ENCODE measurements at places on chromosomes 4 and X. TPM values are rescaled to one million over a fixed set of nuclear protein-coding genes. Genes with fewer than 3 reads are reported as not detected.

The TLR8 gene
- 24.6 TPM for total RNA-seq

The FAM47A gene
- total RNA-seq: not detected

The RBM41 gene
- total RNA-seq: 17.2 TPM

The PGAM4 gene
- total RNA-seq: not detected

The TEX11 gene
- not detected for total RNA-seq

The GYPB gene
- total RNA-seq: not detected

The HSFX3 gene
- total RNA-seq: not detected

The SGMS2 gene
- 106 TPM for total RNA-seq

The CACNA1F gene
- total RNA-seq: 0.73 TPM

DNA sequence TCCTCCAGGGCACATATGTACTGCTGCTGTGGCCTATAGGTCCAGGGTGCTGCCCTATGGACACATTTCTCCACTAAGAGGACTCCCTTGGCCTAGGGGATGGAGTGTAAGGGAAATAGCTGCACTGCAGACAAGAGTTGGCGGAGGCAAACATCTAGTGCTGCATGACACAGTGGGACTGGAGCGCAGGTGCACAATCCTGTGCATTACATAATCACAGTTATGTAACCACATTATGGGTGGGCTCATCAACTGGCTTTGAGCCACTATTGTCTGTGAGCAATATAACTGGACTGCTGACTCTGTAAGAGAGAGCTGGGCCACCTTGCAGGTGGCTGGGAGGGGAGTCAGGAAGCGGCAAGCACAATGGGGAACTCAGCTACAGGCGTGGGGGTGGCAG is 3.2 kb upstream of the TIGD2 start:
- no peak for DNase-seq

- DNase-seq: no peak
Measured at GRCh38 chrX:5458300-5458842, 770.3 kb downstream of the NLGN4X start.

DNA sequence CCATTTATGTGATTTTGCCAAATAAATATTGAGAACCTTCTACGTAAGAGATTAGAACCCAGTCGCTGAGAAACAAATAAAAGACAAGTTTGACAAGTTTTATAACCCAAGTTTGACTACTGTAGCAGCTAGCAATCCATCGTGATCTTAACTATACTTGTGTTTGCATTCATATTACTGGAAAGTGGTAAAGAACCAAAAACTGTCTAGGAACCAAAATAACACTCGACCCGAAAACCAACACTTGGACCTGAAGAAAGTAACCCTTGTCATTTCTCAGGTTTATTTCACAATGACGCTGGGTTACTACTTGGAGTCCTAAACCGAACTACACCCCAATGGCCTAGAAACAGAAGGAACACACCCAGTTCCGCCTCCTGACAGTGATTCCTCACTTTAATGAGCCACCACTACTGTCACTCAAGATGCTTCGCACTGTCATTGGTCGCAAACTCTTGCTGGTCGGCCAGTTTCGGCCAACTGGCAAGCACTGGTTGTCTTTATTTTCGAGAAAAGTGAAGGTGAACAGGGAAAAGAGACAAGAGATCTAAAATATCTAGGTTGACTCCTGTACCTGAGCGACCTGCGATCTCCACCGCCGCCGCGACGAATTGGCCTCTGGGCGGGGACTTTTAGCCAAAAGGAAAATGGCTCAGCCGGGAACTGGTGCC is 496 bp downstream of the FBXO8 start:
- peak; percentile 87 for DNase-seq

DNA sequence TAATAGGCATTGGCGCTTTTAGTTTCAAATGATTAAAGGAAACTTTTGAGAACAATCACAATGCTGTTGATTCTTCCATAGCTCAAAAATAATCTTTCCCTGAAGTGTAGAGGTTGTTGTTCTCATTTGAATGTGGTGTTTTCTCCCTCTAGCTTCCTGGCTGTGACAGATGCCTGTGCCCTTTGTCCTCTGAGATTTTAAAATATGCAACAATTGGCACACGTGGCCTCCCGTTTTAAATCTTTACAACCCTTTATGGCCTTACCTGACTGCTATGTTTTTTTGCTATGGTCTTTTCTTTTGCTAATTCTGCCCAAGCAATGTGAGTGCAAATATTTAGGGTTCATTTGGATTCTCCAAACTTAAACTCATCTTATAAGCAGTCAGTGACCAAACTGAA is 22.9 kb upstream of the CASK start:
- no peak for DNase-seq

DNA sequence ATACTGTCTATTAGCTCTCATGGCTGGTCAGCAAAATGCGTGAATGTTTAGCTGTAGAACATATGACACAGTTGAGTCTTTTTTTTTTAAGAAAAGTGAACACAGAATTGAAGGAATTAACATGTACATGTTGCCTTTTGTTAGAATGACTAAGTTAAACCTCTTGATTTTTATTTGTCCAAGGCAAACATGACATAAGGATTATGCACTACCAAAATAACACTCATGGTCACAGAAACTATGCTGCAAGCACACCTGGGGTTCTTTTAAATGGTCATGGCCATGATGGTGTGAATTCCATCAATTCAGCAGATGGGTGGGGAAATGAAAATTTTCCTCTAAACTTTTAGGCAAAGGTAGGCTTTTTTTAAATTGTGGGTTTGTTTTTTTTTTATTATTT is 80.1 kb upstream of the CXCL13 start:
- no peak for DNase-seq

DNA sequence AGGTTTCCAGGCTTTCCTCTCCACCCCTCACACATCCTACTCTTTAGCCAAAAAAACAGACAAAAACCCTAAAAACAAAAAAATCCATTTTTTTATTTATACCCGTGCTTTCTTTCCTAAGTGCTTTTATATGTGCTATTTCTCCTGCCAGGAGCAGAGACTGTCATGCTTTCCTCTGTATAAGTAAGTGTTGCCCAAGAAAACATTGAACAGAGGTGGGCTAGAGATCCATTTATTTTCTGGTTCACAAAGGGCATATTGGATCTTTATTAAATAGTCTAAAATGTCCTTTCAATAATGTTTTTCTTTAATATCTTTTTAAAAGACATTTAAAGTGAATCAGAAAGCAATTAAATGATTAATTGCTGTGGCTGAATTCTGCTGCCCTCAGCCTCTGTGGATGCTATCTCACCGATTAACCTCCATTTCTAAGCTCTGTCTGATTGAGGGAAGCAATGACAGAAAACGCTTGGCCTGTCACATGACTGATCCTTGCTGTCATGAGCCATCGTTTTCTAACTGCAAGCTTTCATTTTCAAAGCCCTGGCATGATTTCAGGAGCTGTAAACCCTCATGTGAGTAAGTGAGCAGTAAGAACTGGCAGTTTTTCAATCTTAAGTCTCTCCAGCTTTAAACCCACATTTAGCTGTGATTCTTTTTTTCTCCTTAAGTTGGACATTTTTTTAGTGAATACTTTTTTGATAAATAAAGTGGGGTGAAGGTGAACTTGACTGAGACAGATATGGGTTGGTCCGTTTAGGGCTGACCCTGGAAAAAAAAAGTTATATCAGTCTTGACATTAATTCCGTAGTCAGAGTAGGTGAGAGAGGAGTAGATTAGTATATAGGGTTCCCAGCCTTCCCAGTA is 180.7 kb upstream of the PGRMC2 start:
- peak; percentile 89 for DNase-seq

- no peak for DNase-seq
Measured at GRCh38 chr4:118974758-118975157, 86.1 kb downstream of the SYNPO2 start.

DNA sequence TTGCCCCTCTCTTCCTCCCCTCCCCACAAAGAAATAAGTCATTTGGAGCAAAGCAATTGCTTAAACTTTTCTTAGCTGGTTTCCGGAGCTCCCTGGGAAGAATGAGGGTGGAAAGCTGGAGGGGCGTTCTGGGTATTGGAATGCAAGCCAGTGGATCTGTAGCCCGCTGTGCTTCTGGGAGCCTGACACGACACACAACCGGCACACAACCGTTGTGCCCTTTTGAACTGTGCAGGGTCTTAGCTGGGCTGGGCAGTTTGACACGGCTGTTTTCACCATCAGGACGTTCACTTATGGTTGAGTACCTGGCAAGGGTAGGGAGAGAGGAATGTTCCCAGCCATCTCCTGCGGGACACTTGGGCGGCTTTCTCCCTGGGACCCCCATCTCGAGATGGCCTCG is 38.3 kb downstream of the SHROOM2 start:
- no peak for DNase-seq

DNA sequence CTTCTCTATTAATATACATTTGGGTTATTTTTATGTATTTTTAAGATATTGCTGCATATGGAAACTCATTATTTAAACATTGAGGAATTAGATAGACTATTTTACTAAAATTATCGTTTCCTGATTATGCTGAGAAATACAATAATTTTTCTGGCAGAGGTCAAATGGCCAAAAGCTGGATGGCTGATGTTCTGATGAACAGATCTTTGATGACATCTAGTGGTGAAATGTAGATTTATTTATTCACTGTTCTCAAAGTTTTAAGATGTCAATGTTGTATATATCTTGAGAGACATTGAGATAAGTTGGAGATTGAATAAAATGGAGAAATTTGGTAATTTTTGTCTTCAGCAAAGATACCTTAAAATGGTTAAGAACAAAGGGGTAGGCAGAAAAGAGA is 96.2 kb downstream of the UGT8 start:
- DNase-seq: peak; percentile 31

GRCh38 chrX:136488706-136489105 is 959 bp downstream of the BRS3 start:
- DNase-seq: no peak

DNA sequence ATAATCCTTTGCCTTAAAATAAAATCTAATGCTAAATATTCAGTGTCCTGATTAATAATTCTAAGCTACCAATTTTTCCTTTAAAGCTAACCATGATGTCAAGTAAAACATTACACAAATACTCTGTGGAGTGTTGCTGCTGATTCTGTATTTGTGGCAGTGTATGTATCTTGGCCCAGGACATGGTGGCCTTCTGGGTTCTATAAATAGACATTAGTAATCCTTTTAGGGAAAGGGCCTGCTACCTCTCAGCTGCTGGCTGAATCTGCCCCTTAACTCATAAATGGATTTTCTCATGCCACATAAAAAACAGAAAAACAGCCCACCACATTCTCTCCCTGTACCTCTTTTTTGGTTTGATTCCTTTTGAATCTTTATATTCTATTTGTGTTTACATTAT is 1.2 kb upstream of the XK start:
- DNase-seq: no peak

DNA sequence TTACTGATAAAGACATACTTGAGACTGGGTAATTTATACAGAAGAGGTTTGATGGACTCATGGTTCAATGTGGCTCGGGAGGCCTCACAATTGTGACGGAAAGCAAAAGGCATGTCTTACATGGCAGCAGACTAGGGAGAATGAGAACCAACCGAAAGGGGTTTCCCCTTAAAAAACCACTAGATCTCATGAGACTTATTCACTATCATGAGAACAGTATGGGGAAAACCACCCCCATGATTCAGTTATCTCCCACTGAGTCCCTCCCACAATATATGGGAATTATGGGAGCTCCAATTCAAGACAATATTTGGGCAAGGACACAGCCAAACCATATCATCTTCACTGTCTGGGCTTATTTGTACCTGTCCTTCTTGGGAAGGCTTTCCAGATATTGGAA is 22.8 kb upstream of the MUC7 start:
- DNase-seq: no peak

DNA sequence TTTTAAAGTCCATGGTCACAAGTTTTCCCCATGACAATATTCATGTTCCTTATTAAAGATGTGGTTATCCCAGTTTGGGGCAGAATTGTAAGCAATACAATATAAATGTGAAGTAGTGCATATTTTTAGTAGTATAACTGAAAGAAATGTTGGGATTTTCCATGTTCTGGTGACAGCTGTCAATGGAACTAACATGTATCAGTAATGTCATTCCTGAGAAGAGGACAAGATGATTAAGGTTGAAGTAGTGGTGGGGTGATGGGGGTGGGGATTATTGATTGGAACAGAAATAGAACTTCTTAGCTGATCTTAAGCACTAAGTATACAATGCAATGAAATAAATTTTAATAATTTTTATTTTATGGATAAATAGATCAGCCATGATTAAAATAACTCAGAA is 81.6 kb downstream of the PDHA2 start:
- DNase-seq: no peak

GRCh38 chr4:25330905-25331808 is 18.6 kb downstream of the ZCCHC4 start:
- DNase-seq: no peak

DNA sequence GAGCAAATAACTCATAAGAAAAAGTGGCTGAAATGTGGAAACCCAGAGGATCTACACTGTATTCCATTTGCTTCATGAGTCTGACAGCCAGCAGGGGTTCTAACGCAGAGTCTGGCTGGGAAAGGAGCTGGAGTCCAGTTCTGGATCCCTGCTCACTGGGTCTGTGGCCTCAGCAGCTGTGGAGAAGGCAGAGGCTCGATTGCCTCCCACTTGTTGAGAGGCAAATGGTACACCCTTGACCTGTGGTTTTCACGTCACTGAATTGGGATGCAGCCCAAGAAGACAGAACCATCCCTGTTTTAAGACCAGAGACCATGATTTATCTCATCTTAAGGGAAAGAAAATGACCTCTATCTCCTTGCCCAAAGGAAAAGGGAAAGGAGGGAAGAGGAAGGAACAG is 147.0 kb upstream of the NOCT start:
- no peak for DNase-seq

DNA sequence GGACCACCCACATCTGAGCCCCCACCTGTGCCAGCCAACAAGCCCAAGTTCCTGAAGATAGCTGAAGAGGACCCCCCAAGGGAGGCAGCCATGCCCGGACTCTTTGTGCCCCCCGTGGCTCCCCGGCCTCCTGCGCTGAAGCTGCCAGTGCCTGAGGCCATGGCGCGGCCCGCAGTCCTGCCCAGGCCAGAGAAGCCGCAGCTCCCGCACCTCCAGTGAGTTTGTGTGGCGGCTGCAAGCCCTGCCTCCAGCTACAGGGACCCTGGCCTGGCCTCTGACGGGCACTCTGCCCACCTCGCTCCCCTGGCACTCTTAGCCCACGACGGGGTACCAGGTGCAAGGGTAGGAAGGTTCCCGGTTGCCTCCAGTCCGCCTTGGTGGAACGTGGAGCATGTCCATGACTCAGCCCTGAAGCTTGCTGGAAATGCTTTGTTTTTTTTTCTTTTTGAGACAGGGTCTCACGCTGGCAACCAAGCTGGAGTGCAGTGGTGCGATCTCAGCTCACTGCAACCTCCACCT is 13.7 kb upstream of the ADD1 start:
- peak; percentile 69 for DNase-seq

- no peak for DNase-seq
Measured at GRCh38 chr4:13537011-13537831, 7.1 kb downstream of the NKX3-2 start.

- DNase-seq: no peak
Measured at GRCh38 chr4:85968945-85969819, 390.7 kb downstream of the MAPK10 start.

DNA sequence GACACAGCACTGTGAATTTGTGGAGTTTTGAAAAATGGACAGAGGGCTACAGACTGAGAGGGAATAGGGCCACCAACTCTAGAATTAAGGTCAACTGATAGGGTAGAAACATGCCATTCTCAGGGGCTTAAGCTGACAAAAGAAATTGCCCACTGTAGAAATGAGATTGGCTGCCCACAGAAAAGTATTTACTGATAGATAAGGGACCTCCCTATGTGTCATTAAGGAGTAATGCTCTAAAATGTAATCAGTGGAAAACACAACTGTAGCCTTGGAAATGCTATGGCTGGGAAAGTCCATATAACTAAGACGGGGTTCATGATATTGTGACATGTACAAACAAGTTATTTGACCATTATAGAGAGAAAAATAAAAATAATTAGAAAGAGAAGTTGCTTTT is 4.6 kb downstream of the RTL9 start:
- DNase-seq: no peak

GRCh38 chr4:146522869-146523205 is 1.1 kb upstream of the SLC10A7 start:
- DNase-seq: no peak
